ENCODE measurements at places on chromosomes 12 and 14.

DNA sequence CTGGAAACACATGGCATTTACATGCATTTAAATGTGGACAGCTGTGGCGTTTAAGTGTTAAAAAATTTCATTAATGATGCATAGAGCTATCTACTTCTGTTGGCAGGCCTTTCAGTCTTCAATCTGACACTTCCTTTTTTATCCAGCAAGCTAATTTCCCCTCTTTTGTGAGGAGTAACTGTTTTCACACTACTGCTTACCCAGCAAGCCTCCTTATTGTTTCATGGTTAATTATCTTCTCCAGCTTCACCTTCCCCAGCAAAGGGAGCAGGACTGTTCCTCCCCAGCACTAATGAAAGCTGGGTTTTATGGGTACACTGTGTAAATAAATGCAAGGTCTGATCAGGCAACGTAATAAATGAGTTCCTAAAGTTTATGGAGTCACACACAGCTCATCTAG, 129.4 kb upstream of the NPAS3 start:
- no peak for DNase-seq

DNA sequence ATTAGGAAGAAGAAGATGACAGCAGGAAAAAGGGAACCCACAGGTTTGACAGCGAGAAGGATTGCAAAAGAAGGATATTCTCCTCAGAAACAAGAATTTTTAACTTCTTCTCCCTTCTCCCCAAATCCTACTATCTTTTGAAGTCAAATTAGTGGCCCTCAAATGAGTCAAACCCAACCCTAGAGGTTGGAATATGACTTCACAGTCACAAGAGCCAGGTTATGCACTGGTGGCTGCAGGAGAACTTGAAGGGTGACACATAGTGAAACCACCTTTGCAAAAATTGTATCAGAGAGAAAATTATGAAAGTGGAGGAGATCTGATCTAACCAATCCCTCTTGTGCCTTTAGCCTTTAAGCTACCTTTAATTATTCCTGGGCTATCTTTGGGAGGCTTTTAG, 386.2 kb upstream of the CCDC196 start:
- DNase-seq, result no peak

- no peak for DNase-seq
Measured at GRCh38 chr14:50619569-50620141, 48.5 kb downstream of the SAV1 start.

GRCh38 chr14:68487805-68488590, 304.9 kb downstream of the ZFP36L1 start:
- no peak for DNase-seq

GRCh38 chr12:32508626-32509025, 109.3 kb downstream of the FGD4 start:
- DNase-seq, result no peak

- no peak for DNase-seq
Measured at GRCh38 chr14:77097006-77097699, 905 bp upstream of the CIPC start.

DNA sequence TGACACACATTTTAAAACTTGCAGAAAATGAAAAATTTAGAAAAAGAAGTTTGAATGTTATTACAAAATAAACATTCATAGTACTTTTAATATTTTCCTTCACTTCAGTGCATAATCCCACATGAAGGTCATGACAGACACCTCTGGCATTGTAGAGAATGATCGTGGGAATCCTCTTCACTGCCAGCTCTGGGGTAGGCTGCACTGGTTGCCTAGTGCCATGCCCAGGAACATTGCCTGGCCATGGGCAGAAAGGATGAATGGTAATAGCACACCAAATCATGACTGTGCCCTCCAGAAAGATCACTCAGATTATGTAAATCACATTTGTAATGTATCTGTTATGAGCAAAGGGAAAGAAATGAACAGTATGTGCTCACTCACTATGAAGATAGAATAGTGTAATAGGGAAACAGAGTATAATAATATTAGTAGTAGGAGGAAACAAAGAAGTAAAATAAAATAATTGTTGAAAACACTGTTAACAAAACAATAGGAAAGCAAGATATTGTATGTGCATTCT, 161.6 kb downstream of the PLCZ1 start:
- DNase-seq, result no peak

DNA sequence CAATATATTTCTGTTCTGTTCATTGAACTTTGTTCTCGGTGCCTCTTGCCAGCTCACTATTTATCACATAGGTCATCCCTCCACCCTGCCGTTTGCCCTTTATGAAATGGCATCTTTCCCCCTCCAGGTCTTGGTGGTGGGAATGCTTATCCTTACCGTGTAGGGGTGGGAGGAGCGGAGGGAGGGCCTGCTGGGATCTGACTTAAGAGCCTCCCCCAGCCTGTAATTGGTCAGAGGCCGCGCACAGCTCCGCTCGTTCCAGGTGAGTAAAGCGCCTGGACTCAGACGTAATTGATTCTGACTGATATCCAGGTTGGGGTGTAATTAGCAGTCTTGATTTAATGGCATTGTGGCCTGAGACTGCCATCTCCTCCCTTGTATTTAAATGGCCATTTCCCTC, 185.3 kb downstream of the TSPAN9 start:
- DNase-seq, result no peak

GRCh38 chr12:10503460-10503859, 2.2 kb upstream of the EIF2S3B start:
- no peak for DNase-seq

DNA sequence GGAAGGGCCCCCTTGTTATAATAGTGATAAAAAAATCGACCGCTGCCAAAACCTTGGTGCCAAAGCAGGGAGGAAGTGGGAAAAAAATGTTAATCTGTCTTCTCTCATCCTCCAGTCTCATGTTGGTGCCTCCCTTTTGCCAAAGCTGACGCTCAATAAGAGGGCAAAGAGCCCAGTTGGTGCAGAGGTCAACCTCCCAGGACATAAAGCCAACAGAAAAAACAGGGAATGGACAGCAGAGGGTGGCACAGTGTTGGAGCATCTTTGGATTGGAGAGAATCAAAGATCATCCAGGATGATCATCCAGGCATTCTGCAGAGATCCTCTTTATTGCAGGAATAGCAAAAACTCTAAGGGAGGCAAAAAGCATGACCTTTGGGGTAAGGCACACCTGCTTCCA, 9.8 kb upstream of the TTC9 start:
- no peak for DNase-seq

GRCh38 chr12:128829861-128830504, 6.2 kb upstream of the SLC15A4 start:
- DNase-seq, result no peak

- DNase-seq, result no peak
Measured at GRCh38 chr12:93536111-93536765, 36.2 kb upstream of the SOCS2 start.

- no peak for DNase-seq
Measured at GRCh38 chr12:15601210-15601800, 187.9 kb downstream of the EPS8 start.

DNA sequence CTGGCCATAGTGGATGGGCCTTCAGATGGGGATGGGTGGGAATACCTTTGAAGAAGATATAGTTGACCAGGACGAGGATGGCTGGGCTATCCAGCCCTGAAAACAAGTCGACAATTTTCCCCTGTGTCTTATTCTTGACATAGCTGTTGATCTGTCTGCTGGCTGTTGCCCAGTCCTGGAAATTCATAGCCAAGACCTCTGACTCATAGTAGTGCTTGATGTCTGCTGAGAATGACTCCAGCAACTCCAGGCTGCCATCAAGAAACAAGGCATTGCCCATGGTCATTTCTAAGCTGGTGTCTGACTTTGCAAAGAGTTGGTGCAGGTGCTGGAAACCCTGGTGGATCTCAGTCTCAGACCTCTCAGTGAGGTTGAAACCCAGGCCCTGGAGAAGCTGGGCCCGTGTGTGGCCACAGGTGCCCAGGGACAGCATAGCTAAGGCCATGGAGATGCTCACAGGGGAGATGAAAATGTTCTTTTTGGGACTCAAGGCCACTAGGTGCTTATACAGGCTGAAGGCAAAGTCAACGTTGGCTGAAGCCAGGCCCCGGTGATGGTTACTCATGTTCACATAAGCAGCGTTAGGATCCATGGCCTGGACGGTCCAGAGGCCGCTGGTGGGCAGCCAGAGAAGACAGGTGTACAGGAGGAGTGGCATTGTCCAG, 9.0 kb downstream of the SERPINA6 start:
- no peak for DNase-seq

DNA sequence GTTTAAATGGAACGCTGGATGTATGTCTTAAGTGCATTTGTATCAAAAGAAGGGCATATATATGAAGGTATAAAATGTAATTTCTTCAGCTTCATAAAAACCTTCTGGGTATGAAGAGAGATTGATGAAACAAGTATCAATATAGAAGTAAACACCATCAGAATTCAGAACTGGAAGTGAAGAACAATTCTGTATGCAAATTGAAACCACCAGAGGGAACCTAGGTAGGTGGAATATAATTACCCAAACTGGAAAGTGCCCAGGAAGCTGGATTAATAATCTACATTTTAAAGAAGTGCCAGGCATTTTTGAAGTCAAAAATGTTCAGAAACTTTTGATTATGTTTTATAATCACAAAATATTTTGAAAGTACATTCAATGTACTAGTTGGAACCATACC, 336.2 kb upstream of the GARIN6 start:
- DNase-seq, result no peak

DNA sequence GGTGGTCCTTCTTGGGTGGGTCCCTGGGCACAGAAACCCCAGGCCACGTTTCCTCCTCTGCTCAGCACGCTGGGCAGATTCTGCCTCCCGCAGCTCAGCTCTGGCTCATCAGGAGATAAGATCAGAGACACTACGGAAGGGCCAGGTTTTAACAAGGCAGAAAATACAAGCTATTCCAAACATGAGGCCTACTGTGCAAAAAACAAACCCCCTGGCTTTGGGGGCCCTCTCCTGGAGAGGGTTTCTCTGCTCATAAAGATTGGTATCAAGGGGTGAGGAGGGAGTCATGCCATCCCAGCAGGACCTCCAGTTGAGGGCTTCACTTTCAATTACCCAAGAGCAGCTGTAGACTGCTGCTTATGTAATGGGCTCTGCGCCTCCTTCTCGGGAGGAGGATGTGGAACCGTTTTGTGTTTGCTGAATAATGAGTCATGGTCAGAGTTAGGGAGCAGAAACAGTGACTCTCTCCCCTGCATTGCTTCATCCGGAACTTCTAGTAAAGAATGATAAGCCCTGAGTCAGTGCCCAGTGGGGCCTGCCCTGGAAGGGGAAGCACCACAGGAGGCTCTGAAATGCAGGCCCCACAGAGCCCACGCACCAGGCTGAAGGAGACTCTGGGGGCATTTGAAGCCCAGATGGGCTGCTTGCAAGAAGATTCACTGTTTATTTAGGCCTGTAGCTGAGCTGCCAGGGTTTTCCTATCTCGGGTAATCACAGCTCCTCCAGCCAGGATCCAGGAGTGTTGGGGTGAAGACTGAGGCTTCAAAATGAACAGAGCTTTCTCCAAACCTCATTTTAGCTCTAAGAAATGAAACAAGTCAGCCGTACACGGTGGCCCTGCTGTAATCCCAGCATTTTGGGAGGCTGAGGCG, 79.3 kb downstream of the SSPN start:
- DNase-seq, result no peak

- DNase-seq, result no peak
Measured at GRCh38 chr12:4107911-4108697, 165.5 kb upstream of the CCND2 start.

GRCh38 chr12:81991868-81992267, 232.7 kb upstream of the PPFIA2 start:
- DNase-seq, result no peak

- no peak for DNase-seq
Measured at GRCh38 chr12:24482882-24483604, 465.9 kb downstream of the BCAT1 start.

- no peak for DNase-seq
Measured at GRCh38 chr14:75234173-75235115, 44.2 kb upstream of the FOS start.

GRCh38 chr14:68807148-68807600, 14.3 kb upstream of the ZFP36L1 start:
- no peak for DNase-seq

Data from stimulated activated CD8-positive, alpha-beta memory T cell treated with anti-CD3 and anti-CD28 coated beads, Interleukin-2, amount 100 ng/mL, for 1 hour (primary cell).